ENCODE measurements at places on chromosomes 6 and 20.

DNA sequence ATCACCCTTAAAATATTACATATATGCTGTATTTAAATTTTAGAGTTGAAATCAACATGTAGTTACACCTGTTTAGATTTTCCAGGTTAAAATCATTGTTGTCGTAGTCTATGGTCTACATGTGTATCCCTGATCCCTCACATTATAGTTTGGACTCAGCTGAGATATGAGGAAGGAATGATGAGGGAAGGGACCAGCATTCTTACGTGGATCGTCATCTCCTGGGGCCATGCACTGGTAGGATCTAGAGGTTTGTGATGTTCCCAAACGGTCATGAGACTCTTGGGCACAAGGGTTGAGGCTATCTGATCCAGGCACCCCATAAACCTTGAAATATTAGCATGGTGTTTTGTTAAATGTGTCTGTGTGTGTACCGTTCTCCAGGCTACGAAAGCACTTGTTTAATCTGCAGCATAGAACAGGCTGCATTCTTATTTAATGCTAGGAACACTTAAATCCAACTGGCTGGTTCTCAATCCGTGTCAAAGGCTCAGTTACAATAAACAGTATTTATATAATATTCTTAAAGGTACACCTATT lies 55.4 kb downstream of the IPCEF1 start:
- DNase-seq, result no peak

DNA sequence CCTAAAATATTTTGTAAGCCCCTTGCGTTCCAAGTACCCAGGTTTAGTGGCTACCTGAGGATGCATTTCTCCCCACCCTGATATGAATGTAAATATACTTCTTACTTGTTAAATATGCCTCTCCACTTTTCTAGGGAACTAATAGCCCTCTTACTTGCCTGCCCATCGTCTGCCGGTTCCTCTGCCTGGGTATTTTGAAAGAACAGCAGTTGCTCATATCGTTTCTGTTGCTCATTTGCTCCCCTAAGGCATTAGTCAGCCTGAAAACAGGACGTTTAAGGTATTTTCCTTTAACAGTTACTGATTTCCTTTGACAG lies 141.3 kb upstream of the CARMIL1 start:
- DNase-seq, result peak; percentile 64

GRCh38 chr6:147508042-147508865 lies at the start of gene SAMD5:
SAMD5 (plus strand) TSS chr6:147508690; CDS start chr6:147508929, 239 bp downstream.
- no peak for DNase-seq

GRCh38 chr6:105519954-105520353 lies 117.1 kb upstream of the PREP start:
- DNase-seq, result no peak

DNA sequence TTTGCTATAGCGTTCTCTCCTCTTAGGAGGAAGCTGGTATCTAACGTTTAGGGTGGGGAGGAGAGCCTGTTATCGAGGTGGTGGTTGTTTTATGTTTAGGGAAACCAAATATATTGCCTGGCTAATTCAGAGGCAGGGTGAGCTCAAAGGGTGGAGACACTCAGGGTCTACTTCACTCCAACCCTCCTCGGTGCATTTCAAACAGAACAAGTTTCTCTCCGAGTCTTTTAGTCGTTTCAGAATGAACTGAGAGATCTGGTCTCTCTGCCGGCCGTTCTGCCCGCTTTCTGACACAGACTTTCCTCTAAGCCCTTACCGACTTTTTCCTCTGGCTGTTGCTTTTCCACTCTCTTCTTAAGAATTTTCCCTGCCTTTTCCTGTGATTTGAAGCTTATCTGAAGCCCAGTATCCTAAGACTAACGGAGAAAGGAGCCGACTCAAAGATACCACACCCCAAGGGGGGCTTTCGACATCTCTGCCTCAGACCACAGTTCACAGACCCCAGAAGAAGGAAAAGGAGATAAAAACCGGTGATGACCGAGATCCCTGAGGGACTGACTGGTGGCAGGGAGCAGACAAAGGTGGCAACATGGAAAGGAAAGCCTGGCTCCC lies 865 bp downstream of the STK38 start:
- DNase-seq, result no peak

- DNase-seq, result no peak
Observed at GRCh38 chr6:1057490-1058135, 254.3 kb upstream of the FOXQ1 start.

DNA sequence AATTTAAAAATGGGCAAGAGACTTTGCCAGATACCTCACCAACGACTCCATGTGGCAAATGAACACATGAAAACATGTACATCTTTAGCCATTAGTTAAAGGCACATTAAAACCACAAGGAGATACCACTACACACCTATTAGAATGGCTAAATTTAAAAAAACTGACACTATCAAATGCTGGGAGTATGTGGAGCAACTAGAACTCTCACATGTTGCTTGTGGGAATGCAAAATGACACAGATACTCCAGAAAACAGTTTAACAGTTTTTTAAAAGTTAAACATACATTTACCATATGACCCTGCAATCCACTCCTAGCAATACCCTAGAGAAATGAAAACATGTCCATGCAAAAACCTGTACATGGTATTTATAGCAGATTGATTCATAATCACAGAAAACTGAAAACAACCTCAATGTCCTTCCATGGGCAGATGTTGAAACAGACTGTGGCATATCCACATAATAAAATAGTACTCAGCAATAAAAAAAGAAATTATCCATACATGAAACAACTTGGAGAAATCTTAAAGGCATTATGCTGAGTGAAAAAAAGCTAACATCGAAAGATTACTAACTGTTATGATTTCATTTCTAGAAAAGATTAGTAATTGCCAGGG lies 1.9 kb downstream of the RAB23 start:
- no peak for DNase-seq

- no peak for DNase-seq
Observed at GRCh38 chr6:8549074-8549790, 113.9 kb upstream of the SLC35B3 start.

DNA sequence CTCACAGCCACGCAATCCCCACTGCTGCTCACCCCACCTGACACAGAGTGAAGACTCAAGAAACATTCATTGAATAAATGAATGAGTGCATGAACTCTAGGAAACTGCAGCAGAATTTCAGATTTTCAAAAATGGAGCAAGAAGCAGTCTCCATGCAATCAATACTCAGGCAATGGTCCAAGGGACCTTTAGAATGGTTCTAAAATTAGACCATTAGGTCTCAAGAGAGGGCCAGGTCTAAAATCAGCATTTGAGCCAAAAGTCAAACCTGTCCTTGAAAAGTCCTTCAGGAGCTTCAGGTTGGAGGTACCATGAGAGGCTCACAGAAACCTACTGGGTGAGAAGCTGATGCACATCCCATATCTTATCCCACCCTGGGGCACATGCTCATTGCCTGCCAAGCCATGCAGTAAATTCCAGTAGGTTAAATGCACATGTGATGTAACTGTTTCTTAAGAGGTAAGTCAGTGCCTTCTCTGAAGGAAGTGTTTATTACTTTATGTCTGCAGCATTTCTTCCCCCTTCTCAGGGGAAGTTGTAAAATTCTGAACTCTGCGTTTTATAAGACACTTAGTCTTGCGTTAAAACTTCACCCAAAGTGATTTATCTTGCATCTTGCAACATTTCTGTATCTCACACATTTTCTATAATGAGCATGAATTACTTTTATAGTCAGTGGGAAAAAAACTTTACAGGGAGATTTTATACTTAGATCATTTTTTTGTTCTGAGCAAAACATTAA lies 126.6 kb downstream of the ADAT2 start:
- no peak for DNase-seq

DNA sequence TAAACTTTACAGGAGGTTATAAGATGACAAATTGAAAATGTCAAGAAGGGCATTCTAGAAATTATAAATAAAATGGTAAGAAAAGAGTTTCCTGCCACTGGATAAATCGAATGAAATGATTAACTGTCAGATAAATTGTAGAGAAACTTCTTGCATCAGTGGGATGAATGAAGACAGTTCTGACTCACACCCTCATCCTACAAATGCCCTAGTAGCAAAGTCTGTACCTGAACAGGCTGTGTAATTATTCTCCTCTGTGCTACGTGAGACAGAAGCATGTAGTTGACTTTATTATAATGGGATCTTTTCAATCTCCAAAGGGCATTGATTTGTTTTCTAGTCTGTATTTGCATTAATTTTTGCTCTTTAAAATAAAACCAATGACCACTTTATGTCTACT lies 47.3 kb downstream of the IYD start:
- no peak for DNase-seq

DNA sequence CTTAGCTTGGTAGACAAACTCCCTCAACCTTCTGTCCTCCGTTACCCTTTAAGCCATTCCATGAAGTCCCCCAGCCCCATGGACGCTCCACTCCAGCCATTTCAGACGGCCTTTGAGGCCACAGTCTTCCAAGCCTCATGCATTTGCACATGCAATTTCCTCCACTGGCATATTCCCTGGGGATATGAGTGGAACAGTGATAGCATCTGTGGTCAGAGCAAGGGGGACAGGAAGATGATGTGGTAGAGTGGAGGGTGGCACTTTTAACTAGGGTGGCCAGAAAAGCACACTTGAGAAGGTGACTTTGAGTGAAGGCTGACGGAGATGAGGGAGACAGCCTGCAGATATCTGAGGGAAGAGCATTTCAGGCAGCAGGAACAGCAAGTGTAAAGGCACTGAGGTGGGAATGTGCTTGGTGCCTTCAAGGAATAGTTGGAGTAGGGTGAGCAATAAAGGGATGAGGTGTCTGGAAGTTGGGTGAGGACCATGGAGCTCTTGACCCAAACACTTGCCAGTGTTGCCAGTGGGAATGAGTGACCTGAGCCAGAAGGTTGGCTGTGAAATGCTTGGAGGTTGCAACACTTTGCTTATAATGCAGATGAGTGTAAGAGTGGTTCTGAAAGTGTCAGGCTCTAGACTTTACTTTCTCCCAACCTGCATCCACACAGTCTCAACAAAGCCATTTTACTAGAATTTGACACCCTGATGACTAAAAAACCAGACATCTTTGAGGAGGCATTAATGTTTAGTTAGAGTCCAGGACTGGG lies 275.6 kb upstream of the SUPT3H start:
- no peak for DNase-seq

GRCh38 chr6:14455427-14455826 lies 337.9 kb downstream of the CD83 start:
- no peak for DNase-seq

- no peak for DNase-seq
Observed at GRCh38 chr6:89985751-89986493, 91.7 kb downstream of the GJA10 start.

GRCh38 chr6:149318581-149319286 lies 1.2 kb downstream of the TAB2 start:
- no peak for DNase-seq

DNA sequence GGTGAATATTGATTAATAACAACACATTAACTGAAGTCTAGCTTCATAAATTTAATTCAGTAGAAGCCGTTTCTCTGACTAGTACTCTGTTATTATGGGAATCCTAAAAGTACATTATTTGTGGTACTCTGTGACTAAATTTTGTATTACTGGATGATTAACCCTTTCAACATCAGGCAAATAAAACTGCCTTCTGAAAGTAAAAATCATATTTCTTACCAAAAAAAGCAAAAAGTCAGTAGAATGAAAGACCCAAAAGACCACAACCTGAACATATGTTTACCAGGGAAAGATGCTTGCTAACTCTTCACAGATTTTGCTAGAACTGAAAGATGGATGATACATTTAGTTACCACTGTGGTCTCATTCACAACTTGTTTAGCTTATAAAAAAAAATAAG lies 73.2 kb downstream of the AHI1 start:
- no peak for DNase-seq

GRCh38 chr6:34312259-34312658 lies 63.5 kb upstream of the SMIM29 start:
- DNase-seq, result no peak

- DNase-seq, result no peak
Observed at GRCh38 chr20:13852306-13852705, 67.5 kb downstream of the NDUFAF5 start.
